ENCODE measurements at places on chromosomes 4 and X.

DNA sequence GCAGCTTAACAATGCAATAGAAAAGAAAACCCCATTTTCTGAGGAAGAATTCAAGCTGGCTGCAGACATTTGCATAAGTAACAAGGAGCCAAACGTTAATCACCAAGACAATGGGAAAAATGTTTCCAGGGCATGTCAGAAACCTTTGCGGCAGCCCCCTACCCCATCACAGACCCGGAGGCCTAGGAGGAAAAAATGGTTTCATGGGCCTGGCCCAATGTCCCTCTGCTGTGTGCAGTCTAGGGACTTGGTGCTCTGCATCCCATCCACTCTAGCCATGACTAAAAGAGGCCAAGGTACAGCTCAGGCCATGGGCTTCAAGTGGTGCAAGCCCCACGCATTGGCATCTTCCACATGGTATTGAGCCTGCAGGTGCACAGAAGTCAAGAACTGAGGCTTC is 147.0 kb upstream of the NR3C2 start:
- DNase-seq, result no peak

GRCh38 chrX:7953446-7953845 is 26.2 kb upstream of the PNPLA4 start:
- DNase-seq, result no peak

DNA sequence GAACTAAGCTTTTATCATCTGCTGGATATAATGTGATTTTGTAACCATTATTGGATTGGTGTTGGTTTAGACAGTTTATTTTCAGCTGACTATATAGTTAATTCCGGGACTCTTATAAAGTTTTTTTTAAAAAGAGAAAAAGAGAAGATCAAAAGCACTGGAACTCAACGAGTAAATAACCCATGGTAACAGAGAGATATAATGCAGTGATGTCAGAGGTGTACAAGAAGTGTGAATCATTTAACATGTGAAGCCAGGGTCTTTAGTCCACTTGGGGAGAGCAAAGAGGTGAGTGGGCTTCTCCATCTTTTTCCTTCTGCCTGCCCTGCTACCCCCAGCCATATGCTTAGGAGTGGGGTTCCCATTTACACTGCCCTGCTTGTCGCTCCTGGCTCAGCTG is 3.2 kb downstream of the TMEM165 start:
- DNase-seq, result no peak

DNA sequence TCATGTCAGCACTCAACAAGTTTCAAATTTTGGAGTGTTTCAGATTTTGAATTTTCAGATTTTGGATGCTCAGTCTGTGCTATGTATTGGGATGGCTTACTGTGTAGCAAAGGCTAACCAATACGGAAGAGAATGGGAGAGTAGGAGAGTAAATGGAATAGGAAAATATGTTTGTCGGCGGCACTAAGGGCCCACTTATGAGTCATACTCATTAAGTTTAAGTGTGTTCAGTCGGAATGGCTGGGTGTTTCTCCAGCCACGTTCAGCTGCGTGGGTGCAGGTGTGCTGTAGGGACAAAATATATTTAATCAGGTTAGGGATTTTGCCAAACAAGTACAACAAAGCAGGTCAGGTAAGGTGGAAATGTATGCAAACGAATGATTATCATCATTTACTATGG is 13.6 kb downstream of the FTHL17 start:
- no peak for DNase-seq

DNA sequence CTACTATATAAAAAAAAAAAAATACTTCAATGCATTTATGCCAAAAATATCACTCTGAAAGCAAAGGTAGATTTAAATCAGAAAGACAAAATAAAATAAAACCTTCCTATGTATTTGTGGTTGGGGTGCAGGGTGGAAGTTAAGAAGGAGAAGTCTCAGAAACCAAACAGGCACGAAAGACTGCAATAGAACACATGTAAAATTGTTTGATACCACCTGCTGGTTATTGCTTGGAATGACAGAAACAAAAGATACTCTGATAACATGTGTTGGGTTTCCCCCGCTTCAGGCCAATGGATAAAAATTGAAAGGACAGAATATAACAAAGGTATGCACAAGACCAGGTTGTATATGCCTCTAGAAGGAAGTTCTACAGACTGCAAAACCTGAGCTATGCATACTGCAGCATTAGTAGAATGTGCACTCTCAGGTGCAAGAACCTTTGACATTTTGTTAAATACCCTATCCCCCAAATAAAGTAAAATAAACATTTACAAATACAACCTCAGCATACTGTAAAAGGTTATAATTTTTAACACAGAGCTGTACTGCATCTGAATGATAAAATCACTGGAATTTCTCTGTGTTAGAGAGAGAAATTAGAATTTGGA is 118.8 kb downstream of the GABRA2 start:
- no peak for DNase-seq

DNA sequence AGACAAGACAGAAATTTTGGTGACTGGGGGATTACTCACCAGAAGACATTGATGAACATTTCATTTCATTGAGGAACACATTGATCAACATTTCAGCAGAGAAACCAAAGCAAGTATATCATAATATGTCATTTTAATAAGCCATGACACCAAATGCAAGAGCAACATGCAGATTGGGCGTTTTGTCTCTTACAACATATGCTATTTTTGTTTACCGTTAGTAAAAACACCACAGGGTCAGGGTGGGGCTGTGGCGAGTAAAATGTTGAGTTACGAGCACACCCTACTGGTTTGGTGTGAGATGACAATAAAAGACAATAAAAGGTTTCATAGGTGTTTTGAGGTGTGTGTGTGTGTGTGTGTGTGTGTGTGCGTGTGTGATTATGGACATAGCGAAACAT is 294.5 kb downstream of the PDGFC start:
- DNase-seq, result peak; percentile 57

DNA sequence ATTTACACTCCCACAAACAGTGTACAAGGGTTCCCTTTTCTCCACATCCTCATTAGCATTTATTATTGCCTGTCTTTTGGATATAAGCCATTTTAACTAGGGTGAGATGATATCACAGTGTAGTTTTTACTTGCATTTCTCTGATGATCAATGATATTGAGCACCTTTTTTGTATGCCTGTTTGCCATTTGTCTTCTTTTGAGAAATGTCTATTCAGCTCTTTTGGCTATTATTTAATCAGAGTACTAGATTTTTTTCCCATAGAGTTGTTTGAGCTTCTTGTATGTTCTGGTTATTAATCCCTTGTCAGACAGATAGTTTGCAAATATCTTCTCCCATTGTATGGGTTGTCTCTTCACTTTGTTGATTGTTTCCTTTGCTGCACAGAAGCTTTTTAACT is 190.6 kb downstream of the MAGEB17 start:
- no peak for DNase-seq

- no peak for DNase-seq
These were observed 171.8 kb upstream of the GPC4 start for GRCh38 chrX:133587071-133587470.

DNA sequence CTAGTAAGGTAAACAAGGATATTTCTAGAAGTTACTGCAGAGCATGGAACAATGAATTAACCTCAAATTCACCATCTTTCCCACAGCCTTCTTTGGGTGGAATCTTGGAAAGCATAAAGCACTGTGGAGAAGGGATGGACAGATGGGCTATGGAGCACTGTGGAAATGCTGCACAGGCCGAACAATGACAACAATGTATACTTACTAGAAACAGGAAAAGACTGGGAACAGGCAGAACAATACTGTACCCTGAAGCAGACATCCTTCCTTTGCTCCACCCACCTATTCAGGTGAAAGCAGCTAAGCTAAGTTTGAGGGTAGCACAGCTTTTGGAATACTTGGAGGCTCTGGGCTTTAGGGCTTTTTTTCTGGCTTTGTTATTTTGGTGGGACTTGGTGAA is 250.6 kb upstream of the KLF8 start:
- DNase-seq, result no peak

DNA sequence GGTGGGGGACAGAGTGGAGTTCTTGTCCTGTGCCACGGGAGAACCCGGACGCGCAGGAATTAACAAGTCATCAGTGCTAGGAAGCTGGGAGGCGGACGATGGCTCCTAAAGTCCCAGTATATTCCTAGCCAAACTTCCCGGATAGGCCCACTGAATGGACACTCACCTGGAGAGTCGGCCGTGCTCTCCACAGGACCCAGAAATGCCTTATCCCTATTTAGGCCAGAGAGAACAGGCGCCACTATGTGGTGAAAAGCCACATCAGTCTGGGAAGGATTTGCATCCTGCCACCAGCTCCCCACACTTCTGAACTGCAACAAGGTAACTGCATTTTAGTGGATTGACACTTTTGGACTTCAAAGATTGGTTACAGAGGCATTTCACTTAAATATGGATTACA is 1.1 kb downstream of the CFAP299 start:
- no peak for DNase-seq

DNA sequence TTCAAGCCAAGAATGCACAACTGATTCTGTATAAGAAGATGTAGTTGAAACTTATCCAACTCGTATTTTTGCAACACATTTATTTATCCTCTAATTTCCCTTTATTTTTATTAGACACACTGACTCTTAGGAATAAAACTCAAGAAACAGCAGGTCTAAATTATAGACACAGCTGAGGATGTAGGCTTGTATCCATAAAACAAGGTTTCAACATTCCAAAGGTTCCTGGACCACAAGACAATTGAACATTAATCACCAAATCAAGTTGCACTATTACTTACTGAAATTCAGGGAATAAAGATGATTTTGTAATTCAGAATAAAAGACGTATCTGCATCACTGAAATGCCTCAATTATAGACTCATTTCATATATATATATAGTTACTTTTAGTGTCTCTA is 683.5 kb upstream of the GRIA3 start:
- DNase-seq, result no peak

- DNase-seq, result no peak
These were observed 74.1 kb downstream of the ARSJ start for GRCh38 chr4:113905301-113905700.

GRCh38 chrX:109399831-109400230 is 82.1 kb downstream of the GUCY2F start:
- no peak for DNase-seq

GRCh38 chr4:168461821-168462220 is 18.5 kb downstream of the DDX60L start:
- DNase-seq, result no peak

- no peak for DNase-seq
These were observed 2.9 kb upstream of the USP53 start for GRCh38 chr4:119209586-119209985.

GRCh38 chr4:31088600-31089230 is 368.5 kb downstream of the PCDH7 start:
- no peak for DNase-seq

- DNase-seq, result no peak
These were observed 78.9 kb downstream of the NDST3 start for GRCh38 chr4:118113220-118113619.

- DNase-seq, result no peak
These were observed 362.3 kb upstream of the EPHA5 start for GRCh38 chr4:66032571-66032970.

DNA sequence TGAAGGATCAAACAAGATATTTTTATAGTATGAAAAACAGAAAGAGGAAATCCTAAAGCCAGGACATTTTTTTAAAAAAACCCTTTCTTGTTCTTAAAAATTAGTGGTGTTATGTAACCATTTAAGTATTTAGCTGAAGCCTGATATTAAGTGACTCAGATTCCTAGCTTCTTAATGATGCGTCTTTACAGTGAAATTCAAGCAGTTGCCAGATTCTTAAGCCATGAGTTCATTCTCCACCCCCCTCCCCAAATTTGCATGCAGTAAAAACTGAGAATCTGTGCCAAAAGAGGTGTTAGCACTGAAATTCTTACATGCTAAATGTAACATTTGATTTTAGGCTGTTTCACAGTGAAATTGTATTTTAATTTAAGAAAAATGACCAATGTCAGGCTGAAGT is 180.8 kb downstream of the RAPGEF2 start:
- DNase-seq, result peak; percentile 25

DNA sequence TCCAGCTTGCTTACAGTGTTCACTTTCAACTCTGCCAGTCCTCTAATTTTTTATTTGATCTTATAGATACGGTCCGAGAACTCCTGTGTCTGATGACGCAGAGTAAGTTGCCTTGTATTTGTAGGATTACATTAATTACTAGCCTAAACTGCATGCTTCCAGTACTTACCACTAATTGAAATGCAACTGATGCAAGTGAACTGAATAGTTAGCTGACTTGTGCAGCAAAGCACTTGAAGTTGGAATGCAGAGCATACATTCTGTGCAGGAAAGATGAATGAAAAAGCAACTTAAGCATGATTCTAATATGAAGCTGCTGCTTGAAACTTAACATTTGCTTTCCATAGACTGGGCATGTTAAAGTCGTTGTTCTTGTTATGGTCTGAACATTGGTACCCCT is 100.9 kb downstream of the LIMCH1 start:
- no peak for DNase-seq

GRCh38 chr4:39067451-39067850 is 5.4 kb downstream of the KLHL5 start:
- no peak for DNase-seq

- DNase-seq, result no peak
These were observed 30.4 kb downstream of the TXK start for GRCh38 chr4:48103483-48104139.

DNA sequence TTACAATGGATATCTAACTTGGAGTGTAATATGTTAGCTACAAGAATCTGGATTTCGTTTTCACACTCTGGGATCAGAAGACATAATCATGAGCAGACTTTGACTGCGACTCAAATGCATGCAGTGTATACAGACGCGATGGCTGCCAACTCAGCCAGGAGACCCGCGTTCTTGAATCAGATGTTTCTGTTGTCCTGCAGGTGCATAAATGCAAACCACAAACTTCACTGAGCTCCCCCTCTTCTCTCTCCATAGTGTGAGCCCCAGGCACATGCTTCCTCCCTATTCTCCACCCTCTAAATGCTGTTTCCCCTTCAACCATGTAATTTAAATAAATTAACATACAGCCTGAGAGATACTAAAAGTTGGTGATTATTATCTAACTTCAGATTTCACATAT is 347.9 kb downstream of the DCHS2 start:
- no peak for DNase-seq

DNA sequence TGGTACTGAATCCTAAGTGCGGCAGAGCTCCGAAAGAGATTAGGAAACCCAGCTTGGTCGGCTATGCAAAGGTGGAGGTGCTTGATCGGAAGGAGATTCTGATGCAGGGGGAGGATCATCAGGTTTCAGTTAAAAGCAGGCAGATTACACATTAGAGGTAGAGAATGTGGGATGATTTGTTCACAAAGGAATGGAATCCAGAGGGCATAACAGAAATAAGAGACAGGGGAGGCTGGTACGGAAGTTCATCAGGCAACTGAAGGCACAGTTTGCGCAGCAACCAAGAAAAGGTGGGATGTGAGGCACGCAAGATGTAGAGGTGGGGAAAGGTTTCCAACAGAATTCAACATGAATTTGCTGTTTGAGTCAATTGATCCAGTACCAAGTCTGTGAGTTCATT is 424 bp upstream of the ZNF330 start:
- no peak for DNase-seq

- no peak for DNase-seq
These were observed 2.9 kb upstream of the MND1 start for GRCh38 chr4:153341575-153342090.

- no peak for DNase-seq
These were observed 1.3 kb downstream of the AFF1 start for GRCh38 chr4:86935853-86936733.

Measured in GM04504 (cell line).